ENCODE measurements at places on chromosomes 5 and 9.

DNA sequence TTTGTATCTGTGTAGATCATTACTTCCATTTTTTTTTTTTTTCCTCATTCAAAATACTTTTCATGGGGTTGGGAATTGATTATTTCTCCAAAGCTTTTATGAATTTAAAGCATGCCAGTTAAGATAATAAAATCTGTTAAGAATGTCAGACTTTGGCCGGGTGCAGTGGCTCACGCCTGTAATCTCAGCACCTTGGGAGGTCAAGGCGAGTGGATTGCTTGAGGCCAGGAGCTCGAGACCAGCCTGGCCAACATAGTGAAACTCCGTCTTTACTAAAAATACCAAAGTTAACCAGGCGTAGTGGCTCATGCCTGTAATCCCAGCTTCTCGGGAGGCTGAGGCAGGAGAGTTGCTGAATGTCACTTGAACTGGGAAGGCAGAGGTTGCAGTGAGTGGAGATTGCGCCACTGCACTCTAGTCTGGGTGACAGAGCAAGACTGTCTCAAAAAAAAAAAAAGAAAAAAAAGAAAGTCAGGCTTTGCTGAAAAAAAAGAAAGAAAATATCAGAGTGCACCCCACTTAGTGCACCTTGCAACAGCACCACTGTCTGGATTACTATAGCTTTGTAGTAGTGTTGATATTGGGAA lies 18.5 kb downstream of the TBC1D2 start:
- DNase-seq, result no peak

DNA sequence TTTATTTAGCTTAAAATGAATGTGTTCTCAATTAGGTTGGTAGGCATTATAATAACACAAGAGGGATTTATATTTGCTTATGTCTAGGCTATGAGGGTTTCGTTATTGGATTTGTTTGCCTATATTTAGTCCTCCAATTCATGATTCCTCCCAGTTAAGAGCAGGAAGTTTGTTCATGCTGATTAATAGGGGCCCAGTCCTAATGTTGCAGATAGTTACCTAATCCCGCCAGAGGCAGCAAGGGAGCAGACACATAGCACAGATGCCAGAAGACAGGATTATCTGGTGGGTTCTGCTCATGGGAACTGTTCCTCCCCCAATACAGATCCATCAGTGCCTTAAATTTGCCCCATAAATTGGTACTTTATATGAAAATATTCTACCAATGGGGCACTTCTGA lies 100.8 kb upstream of the TLE4 start:
- no peak for DNase-seq

DNA sequence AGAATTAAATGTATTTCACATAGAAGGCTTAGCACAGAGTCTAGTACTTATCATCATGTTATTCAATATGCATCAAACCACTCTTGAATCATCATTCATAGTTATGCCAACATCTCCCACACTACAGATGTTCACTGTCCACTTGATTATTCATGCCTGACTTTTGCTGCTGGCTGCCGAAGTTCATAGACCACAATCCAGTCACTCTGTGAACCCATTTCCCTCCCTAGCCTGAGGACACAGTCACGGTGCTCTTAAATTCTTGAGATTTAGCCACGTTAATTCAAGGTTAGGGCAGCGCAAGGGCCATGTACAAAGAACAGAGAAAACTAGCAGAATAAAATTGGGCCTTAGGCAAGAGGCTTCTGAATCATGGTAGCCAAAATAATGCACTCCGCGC lies 32.4 kb downstream of the ABCA1 start:
- no peak for DNase-seq

GRCh38 chr9:131874916-131875670 lies 135.2 kb upstream of the RAPGEF1 start:
- DNase-seq, result no peak

- peak; percentile 53 for DNase-seq
These were observed 49.6 kb upstream of the FOXE1 start for GRCh38 chr9:97803167-97804058.

DNA sequence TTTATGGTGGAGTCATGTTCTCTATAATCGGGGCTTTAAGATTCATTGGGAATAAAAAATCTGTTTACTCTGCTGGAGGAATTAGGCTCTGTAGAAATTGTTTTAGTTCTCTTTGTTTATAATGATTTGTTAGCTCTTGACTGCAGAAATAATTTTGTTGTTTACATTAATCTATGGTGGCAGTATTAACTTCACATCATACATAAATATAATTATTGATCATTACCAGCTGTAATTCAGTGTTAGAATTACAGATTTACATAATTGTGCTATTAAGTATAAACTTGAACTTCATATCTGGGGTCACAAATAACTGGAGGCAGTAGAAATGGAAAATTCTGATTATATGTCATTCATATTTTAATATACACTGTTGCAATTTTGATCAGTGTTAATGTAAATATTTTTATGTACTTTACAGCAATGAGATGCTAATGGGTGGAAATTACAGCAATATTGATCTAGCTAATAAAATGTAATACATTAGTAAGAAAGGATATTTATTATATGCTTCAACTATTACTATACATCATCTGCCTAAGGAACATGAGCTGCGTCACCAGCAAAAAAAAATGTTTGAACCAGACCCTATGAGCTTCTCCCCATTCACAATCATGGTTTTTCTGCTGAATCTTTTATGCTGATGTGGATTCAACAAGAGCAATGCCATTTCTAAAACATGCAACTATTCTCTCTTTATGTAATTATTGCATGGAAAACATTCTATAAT lies 846.6 kb downstream of the NR2F1-AS1 start:
- DNase-seq, result no peak

GRCh38 chr9:136354592-136355085 lies 8.9 kb downstream of the DNLZ start:
- no peak for DNase-seq

- DNase-seq, result no peak
These were observed 19.1 kb upstream of the ADCY2 start for GRCh38 chr5:7376871-7377270.

DNA sequence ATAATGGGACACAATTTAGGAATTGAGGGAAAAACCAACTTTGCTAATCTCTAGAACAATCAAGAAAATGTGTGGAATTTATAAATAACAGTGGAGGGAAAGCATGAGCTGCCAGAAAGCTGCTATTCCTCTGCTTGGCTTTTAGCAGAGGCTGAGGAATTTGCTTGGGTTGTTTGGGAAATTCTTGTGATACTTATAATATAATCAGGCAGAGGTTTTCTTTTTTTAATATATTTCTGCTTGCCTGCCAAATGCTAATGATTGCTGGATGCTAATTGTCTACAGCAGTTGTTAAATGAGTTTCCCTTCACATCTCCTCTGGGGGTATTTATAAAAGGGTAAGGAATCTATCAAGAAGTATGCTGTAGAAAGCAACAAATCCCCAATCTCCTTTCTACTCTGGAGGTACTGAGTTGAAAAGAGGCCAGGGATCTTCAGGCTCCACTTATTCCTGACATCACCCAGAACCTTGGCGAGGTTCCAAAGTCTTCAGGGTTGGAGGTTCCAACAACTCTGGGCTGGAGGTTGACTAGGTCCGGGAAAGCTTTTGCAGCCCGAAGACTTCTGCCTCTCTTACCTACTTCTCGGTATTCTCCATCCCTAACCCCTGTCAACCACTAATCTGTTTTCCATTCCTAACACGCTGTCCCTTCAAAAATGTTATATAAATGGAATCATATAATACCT lies 60.4 kb upstream of the TMED7 start:
- DNase-seq, result no peak

DNA sequence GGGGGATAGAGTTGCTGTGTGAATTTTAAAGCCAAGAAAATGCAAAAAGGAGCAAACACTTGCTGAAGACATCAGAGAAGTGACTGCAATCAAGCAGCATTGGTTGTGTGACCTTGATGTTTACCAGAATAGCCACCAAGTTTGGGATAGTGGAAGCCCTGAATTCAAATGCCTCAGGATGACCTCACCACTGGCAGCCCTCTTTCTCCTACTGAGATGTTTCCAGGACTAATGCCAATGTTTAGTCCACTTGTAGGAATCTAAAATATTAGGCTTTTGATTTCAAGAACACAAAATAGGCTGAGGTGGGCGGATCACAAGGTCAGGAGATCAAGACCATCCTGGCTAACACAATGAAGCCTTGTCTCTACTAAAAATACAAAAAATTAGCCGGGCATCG lies 112.2 kb upstream of the NUDT12 start:
- no peak for DNase-seq

DNA sequence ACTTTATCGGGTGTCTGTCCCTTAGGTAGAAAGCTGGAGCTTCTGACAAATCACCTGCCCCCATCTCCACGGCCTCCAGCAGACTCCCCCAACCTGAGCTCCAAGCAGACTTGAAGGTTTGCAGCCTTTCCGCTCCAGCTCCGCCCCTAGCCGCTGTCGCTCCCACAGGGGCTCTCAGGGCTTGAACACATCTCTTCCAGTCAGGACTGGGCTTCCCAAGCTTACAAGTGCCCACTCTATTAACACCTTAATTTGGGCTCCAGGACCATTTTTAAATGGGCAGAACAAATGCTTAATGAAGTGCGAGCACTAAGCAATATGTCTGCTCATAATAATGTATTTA lies 17.2 kb upstream of the SLC25A51 start:
- DNase-seq, result no peak

DNA sequence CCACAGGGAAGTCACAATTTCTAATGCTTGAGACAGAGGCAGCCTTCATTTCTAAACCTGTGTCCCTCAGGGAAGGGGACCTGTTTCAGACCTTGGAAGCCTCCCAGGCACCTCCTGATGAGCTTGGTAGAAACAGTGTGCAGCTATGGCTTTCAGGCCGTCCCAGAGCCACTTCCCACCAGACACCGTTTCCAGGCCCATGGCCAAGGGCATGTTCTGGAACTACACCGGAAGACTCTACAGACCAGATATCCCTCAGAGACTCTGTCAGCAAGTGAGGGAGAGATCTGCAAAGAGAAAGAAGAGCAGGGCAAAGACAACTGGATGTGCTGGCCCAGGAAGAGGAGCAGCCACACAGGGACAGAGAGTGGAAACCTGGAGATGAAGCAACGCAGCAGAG lies 82.2 kb upstream of the HSPA9 start:
- DNase-seq, result no peak

GRCh38 chr9:32431940-32432555 lies 47.6 kb downstream of the ACO1 start:
- DNase-seq, result peak; percentile 4

- no peak for DNase-seq
These were observed 12.8 kb upstream of the NDFIP1 start for GRCh38 chr5:142095651-142096330.

DNA sequence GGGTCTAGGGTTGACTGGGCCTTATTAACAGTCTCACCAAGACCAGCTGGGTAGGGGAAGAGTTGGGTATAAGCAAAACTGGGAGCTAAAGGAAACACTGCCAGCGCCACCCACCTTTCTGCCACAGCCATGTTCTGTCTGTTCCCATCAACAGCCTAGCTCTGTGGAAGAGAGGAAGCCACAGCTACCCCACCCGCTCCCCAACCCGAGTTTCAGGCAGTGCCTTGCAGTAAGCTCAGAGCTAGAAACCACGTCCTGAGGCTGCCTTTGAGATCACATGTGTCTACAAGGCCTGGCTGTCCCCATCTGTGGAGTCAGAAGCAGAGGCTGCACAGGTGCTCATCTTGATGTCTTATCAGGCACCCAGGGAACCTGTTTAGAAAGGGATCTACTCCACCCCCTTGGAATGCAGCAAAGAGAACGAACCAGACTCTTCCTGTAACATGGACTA lies 15.3 kb downstream of the HNRNPH1 start:
- DNase-seq, result no peak

- DNase-seq, result no peak
These were observed 286 bp upstream of the ZNF483 start for GRCh38 chr9:111524731-111525055.

DNA sequence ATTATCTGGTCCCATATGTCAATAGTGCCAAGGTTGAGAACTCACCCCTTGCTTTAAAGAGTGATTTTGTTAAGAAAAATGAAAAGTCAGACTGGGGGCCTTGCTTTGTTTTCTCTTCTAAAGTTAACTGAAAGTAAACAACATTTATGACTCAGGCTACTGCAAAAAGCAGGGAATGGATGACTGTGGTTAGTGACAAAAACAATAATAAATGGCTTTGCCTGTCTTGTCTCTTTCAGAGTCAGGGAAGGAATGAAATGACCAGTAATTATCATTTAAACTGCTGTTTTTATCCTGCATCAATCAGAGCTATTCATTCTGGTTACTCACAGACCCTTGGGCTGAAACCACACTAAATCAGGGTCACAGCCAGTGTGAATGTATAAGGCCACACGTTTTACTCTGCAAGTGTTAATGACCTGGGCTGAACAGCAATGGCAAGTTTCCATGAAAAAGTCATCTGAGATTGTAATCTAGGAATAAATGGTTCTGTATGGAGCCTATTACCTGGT lies 112.2 kb downstream of the ZNF608 start:
- DNase-seq, result no peak

- DNase-seq, result no peak
These were observed 1.2 kb downstream of the GLRX start for GRCh38 chr5:95821110-95822021.

- no peak for DNase-seq
These were observed 30.0 kb upstream of the NREP start for GRCh38 chr5:111787006-111787405.

DNA sequence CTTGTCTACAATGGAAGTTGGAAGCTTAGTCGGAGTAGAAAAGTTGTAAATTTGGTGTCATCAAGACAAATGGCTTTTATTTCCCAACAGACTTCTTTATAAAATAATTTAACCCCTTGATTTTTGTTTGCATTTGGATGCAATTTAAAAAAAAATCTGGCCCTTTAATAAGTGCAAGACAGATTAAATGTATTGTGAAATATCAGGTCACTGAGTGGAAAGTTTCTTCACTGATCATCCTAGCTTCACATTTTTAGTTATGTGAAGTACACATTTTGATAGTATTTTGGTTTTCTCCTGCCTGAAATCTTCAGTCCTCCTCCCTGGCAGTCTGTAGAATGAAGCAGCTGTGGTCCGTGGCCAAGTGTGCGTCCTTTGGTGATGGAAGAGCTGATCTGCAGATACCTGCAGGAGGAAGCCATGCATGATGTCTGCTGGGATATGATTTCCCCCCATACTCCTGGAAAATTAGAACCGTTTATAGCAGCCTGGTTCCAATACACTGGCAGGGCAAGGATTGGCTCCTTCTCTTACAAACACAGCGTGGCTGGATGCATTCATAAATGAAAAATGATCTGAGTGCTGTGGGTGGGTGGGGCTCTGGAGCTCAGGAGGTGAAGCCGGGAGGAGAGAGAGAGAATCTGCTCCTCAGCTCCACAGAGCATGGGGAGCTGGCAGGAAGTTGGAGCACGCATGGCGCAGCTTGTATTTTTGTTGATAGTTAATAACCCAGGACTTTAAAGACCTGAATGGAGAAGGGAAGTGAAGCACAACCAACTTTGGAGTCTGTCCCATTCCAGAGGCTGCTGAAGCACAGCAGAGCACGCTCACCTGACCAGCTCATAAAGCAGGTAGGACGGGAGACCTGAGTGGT lies 238.4 kb downstream of the GOLPH3 start:
- peak; percentile 38 for DNase-seq

- no peak for DNase-seq
These were observed 222.4 kb downstream of the TSSK1B start for GRCh38 chr5:113212244-113212920.

- no peak for DNase-seq
These were observed 151.9 kb downstream of the EBF1 start for GRCh38 chr5:158947846-158948245.

All from SK-N-DZ (cell line).